ENCODE measurements at places on chromosomes 2 and 18.

DNA sequence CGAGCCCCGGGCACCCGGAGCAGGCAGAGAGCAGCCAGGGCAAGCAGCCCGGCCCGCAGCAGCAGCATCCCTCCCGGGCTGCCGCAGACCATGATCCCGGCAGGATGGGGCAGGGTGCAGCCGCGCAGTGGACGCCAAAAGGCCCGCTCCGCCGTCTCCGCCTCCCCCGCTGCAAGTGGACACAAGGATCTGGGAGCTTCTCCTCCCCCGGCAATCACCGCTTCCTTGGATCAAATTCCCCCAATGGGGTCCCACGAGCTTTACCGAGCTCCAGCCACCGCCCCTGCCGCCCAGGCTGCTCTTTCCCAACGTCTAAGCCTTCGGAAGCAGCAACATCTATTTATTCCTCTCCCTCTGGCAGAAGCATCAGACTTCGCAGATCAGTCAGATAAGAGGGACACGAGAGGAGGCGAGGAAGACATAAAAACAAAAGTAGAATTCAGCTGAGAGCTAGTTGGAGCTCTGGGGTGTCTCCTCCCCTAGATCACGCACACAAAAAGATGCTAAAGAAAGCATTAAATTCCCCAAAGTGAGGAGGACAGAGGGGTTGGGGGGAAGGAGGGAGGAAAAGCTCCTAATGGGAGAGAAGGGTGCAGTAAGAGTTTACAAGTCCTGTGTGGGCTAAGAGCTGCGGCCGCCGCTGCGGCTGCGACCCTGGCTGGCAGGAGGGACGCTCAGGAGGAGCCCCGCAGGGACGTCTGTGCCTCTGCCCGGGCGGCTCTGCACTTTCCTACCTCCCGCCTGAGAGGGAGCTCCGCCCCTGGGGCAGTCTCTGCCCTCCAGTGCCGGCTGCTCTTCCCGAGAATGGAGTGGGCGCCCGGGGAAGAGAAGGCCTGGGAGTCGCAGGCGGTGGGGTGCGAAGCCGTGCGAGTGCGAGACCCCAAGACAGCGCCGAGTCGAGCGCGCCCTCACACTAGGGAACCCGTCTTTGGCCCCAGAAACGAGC is at the start of gene FRZB:
FRZB (minus strand) TSS at position 177 of the 946 bp plus-strand sequence; CDS start at position 92, 85 bp downstream.
- peak; percentile 7 for DNase-seq
- peaks cover 25% of the 10 kb centered on the region for H3K4me1 ChIP-seq
- H3K4me3 ChIP-seq: peak within 1 kb of the TSS; percentile 38
- no peaks in the 10 kb centered on the region for H3K36me3 ChIP-seq
- no peak within 1 kb of the TSS for H3K27ac ChIP-seq

DNA sequence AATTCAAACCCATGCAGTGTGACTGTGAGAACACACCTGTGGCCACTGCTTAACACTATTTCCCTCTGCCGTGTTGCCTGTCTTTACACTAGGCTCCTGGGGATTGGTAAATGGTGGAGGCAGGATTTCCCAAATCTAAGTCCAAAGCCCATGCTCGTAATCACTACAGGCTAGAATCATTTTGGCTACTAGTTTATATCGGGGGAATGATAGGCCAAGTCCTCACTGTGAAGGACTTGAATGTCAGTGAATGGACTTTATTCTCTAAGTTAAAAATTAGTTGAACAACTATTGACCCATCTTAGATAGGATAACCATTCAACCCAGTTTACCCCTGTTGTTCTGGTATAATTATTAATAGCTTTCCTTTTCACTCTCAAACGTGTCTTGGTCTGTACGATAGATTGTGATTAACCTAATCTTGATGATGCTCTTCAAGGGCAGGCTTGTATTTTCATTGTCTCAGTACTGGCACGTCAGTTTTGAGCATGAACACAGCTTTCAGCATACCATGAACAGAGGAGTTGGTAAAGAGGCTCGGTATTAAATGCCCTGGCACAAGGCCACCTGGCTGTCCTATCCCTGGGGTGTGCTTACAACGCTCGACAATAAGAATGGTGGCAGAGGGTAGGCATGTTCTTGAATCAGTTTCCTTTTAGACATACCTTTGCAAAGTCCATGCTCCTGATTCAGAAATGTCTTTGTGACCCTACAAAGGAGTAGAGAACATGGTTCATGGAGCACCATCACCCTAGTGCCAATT is 148.8 kb downstream of the RTN4 start:
- H3K4me3 ChIP-seq: no peak overlapping the region
- H3K36me3 ChIP-seq: no peaks in the 10 kb centered on the region
- no peaks in the 10 kb centered on the region for H3K27me3 ChIP-seq
- H3K27ac ChIP-seq: no peak overlapping the region
- H3K4me1 ChIP-seq: no peaks in the 10 kb centered on the region

DNA sequence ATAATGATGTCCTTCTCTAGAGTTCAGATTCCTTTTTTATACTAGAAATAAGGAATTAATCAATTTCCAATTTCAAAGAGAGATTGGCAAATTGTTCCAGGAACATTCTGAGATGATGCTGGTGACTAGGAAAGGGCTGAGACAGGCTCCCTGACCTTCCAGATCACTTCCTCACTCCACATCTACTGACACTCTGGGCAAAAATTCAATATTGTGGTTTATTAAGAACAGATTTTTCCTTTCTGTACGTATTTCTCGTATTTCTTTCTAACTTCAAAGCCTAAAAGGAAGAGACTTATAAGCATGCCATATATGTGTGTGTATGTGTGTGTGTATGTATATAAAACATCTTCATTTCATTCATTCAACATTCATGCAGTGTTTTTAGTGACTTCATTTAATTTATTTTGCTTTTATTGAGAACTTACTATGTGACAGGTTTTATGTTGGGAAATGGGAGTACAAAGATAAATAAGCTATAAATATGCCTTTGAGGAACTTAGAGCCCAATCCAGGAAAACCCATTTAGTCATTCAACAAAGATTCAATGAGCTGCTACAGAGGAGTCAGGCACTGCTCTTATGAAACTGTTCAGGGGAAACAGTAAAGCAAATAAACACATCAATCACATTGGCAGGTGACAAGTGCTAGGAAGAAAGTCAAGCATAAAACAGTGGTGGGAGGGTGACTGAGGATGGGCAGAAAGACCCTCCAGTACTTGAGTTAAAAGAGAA is 137.9 kb downstream of the RDH14 start:
- no peak overlapping the region for H3K27ac ChIP-seq
- H3K36me3 ChIP-seq: no peaks in the 10 kb centered on the region
- H3K4me1 ChIP-seq: no peaks in the 10 kb centered on the region
- DNase-seq: no peak

DNA sequence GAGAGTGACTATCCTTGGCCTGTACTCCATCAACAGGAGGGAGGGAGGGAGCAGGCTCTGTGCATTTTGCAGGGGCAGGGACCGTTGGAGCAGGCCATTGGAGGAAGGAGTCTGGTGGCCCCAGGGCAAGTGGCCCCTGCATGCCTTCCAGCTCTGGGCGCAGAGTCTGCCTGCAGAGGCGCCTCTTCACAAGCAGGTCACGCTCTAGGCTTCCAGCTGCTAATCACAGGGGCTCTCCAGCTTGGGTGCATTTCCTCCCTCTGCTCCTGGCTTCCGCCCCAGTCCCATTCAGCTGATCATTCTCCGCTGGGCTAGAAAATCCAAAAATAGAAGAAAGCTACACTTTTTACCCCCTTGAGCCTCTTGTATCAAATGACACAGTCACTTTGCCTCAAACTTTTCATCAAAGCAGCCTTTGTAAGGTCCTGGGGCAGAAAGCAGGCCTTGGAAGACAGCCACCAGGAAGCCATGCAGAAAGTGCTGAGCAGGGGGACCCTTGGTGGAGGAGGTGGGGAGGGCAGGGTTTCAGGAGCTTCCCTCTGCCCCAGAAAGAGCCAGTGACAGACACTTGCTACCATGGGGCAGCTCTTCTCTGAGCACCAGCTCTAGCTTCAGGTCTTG is 11.3 kb downstream of the TMEM247 start:
- peaks cover 8% of the 10 kb centered on the region for H3K4me1 ChIP-seq
- no peak overlapping the region for H3K27ac ChIP-seq
- H3K4me3 ChIP-seq: no peak overlapping the region
- DNase-seq: peak; percentile 62

DNA sequence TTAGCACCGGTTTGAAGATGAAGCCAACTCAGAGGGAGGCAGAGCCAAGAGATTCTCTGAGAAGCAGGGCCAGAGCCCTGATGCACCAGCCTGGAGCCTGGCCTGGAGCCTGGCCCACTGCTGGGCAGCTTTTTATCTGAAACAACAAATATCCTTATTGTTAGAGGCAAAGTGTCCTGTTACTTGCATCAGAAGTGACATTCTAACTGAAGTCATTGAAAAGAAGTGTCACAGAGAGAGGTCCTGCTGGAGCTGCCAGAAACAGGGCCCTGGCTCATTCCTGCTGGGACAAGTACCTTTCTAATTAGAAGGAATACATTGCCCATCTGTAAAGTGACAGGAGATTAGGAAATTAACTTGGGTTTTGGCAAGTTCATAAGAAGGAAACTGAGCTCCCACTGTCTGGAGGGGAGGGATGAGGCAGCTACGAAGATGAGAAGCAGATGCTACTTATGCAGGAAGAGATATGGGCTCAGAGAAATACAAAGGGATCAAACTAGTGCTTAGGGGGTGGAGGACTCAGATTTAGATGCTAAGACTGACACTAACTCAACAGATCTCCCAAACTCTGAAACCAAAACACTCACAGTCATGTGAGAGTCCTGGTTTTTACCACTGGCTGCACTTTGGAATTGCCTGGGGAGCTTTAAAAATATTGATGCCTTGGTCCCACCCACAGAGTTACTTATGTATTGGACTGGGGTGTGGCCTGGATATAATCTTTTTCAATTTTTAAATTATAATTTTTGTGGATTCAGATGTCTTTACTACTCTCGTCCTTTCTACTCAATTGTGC is 11.0 kb upstream of the HK2 start:
- H3K4me3 ChIP-seq: no peak overlapping the region
- no peaks in the 10 kb centered on the region for H3K27me3 ChIP-seq
- no peak for DNase-seq
- H3K4me1 ChIP-seq: peaks cover 5% of the 10 kb centered on the region
- H3K27ac ChIP-seq: no peak overlapping the region
- H3K36me3 ChIP-seq: no peaks in the 10 kb centered on the region

- H3K27me3 ChIP-seq: no peaks in the 10 kb centered on the region
- H3K36me3 ChIP-seq: no peaks in the 10 kb centered on the region
- no peak for DNase-seq
- no peak overlapping the region for H3K4me3 ChIP-seq
- H3K27ac ChIP-seq: no peak overlapping the region
These were observed 425.7 kb downstream of the LRATD1 start for GRCh38 chr2:15058015-15058720.

DNA sequence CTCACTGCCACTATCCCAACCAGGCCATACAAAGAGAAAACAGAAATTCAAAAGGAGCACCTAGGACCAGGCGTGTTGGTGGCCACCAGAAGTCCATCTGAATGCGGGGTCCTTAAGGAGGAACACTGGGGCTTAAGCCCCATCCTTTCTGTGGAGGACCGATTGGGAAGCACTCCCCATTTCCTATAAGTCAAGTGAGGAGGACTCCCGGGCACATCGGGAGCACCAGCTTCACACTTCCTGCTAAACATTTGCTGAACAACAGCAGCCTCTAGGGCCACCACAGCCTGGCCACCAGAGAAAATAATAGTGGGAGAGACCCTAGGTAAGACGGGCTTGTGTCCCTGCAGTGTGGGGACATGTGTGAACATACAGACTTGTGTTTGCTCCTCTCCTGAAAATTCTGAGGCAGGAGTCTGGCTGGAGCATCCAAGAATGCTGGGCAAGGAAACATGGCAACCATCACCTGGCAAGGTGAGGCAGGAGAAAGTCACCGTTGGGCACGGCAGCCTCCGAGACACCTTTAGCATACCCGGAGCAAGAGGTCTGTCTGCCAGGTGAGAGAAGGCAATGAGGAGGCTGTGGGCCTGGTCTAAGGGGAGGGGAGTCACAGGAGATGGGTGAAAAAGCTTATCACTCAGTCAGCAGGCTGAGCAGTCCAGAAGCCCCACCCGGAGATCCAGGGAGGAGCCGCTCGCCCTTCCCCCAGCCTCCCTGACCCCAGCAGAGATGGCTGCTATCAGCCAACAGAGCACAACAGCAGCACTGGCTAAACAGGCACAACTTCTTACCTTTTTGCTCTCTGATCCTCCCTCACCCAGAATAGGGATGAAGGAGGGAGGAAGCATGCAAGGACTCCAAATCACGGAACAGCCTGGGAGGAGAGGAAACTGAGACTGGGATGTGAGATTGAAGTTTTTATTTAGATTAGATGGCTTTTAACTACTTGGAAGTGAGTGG is 282.3 kb downstream of the EIPR1 start:
- no peak for DNase-seq
- H3K4me3 ChIP-seq: no peak overlapping the region
- no peaks in the 10 kb centered on the region for H3K4me1 ChIP-seq

DNA sequence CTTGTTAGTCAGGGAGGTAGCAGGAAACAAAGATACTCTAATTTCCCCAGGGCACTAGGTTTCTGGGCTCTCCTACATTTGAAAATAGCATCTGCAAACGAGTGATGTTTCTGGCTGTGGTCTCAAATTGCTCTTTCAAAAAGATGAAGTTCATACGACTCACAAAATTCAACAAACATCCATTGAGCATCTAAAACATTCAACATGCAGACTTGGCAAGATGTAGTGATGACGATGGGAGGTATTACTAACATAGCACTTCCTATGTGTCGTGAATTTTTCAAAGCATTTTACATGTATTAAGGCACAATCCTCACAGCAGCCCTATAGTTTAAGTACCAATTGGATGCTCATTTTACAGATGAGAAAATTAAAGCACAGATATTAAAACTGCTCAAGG is 5.2 kb downstream of the CCBE1 start:
- H3K27me3 ChIP-seq: no peaks in the 10 kb centered on the region
- H3K36me3 ChIP-seq: no peaks in the 10 kb centered on the region
- peaks cover under 1% of the 10 kb centered on the region for H3K4me1 ChIP-seq
- no peak overlapping the region for H3K4me3 ChIP-seq
- no peak for DNase-seq

DNA sequence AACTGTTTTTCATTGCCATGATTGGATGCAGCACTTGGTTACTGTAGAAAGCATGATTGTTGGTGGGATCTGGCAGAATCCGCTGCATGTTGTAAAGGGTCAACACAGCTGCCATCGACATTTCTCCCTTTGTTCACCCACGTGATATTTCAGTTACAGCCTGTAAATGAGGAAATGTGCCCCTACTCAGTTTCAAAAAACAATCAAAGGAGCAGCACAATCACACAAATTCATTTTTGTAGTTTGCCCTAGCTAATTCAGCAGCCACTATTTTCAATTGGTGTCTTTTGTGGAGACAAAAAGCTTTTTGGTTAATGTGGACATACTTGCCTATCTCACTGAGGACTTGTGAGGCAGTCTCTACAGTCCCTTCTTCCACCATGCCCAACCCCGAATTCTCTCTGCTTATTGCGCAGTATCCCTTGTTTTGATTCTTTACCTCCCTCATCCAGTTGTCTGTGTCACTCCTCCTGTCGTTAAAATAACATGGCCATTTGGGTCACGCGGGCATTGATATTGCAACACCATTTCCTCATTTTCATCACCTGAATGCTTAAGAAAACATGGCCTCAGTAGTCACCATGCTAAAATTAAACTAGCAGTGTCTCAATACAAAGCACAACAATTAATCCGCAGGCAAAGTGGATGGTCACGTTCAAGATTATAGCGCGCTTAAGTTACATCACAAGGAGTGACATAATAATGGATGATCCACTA is 6.4 kb upstream of the PROC start:
- H3K27me3 ChIP-seq: no peaks in the 10 kb centered on the region
- no peaks in the 10 kb centered on the region for H3K36me3 ChIP-seq
- H3K4me1 ChIP-seq: peaks cover 33% of the 10 kb centered on the region

- no peak overlapping the region for H3K4me3 ChIP-seq
- no peak overlapping the region for H3K27ac ChIP-seq
- no peaks in the 10 kb centered on the region for H3K4me1 ChIP-seq
These were observed 223.1 kb upstream of the PARD3B start for GRCh38 chr2:204321910-204322751.

- H3K4me1 ChIP-seq: no peaks in the 10 kb centered on the region
- H3K27ac ChIP-seq: no peak overlapping the region
- DNase-seq: no peak
- H3K4me3 ChIP-seq: no peak overlapping the region
- no peaks in the 10 kb centered on the region for H3K27me3 ChIP-seq
These were observed 467.5 kb downstream of the XIRP2 start for GRCh38 chr2:167355821-167356220.

All from B cell (primary cell).